ENCODE measurements at places on chromosomes 11 and 22. TPM values are rescaled to one million over a fixed set of nuclear protein-coding genes. Genes with fewer than 3 reads are reported as not detected.

The CHADL gene
- not detected for total RNA-seq

The FGF19 gene
- total RNA-seq: 0.12 TPM

The SLC16A8 gene
- total RNA-seq: not detected

The SF3A1 gene
- 58.2 TPM for total RNA-seq

The CTSC gene
- total RNA-seq: 61.3 TPM

The OR56A1 gene
- not detected for total RNA-seq
